ENCODE measurements at places on chromosomes 2 and 18.

DNA sequence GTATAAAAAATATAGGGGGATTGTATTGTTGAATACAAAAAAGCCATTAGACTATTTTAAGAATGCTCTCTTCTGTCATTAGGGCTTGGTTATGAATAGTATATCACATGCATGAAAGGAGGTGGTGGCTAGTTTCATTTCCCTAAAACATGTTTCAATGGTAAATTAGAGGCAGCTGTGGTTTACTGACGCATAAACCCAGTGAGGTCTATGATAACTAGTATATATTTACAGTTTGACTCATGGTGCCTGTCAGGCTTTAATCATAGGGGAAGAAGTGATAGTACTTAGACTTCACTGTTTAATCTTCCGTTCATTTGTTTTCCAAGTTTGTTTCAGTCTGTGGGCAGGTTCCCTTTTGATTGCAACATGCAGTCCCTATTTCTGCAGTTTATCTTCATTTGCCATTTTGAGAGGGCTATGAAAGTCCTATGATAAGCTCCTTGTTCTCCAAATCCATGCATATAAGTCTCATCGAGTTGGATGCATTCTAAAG lies 55.1 kb upstream of the MAP4K3 start:
- no peak for DNase-seq

DNA sequence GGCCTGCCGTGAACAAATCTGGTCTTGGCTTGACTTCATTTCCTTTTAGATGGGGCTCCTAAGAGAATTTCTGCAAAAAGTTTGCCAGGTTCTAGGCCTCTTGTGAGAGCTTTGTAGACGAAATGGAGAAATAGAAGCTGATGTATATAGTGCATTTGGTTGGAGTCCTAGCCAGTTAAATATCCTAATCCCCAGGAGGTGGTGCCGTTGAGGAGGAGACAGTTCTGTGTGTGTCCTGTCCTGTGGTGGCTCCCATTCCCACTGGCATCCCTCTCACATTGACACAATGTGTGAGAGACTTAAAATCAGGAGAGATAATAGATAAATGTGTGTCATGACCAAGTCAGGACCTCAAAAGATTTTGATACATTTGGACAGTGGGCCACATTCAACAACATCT lies 34.6 kb upstream of the DNER start:
- no peak for DNase-seq

GRCh38 chr18:62538881-62539280 lies 16.1 kb downstream of the ZCCHC2 start:
- DNase-seq = no peak

GRCh38 chr18:79792096-79792987 lies 5.4 kb upstream of the KCNG2 start:
- peak; percentile 74 for DNase-seq

GRCh38 chr18:31275722-31276463 lies 42.1 kb upstream of the DSG1 start:
- no peak for DNase-seq
